ENCODE measurements at places on chromosomes 3 and 15.

DNA sequence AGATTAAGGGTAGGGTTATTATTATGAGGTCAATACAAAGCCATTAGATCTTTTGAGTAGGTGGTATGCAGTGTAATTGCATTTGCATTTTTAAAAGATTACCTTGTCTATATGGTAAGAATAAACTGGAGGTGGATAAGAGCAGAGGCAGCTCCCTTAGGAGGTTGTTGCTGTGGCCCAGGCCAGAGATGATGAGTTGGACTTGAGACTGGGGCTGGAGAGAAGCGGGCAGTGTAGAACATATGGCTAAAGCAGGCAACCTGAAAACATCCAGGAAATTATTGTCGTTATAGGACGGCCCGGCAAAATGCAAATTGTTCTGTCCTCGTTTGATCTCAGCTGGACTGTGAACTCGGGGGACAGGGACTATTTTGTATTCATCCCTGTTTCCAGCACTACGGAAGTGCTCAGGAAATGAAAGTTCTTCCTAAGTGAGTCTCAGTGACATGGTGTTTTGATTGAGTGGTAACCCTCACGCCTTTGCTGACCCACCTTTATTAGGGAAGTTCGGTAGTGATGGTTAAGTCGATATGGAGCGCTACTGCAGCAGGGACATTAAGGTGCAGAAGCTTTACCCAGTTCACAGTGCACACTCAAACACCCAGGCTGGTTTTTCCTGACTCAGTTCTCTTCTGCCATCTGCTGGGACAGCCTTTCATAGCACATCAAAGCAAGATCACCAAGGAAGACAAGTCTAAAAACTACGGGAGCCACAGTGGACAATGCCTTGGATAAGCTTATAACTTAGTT is 27.2 kb upstream of the VPS33B start:
- DNase-seq: peak; percentile 25

- DNase-seq: no peak
These were observed 153.7 kb upstream of the KCNMB2 start for GRCh38 chr3:178382449-178383061.

GRCh38 chr3:59608356-59608755 is 558.5 kb upstream of the CFAP20DC start:
- DNase-seq: no peak

DNA sequence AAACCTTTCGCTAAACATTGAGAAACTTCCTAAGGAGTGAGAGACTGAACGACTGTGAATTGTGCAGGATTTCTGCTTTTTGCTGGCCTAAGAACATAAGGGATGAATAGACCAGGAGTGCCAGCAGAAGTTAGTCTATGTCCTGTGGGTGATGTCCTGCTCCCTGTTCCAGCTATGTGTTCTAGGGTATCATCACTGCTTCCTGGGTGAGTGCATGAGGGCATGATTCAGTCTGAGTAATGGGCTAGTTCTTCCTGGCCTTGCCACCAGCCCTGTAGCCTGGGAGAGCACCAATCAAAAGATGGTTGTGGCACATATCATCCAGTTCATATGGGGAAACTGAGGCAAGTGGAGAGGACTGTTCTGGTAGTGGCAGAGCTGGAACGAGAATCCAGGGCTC is 153.9 kb upstream of the TPM1 start:
- no peak for DNase-seq

DNA sequence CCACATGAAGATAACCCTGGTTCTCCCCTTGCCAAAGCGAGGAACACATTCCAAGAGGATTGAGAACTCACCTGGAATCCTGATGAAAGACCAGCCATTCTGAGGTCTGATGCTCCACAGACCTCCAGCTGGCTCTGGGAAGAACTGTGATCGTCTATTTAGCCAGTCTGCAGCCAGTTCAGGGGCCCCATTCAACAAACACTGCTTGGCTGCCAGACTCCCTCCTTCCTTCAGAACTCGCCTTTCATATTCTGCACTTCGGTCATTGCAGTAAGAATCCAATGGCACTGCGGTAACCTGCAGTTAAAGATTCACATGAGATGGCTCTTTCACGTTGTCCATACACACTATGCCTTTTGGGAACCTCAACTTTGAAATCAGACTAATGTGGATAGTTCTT is 67.6 kb downstream of the CHAC1 start:
- no peak for DNase-seq

- no peak for DNase-seq
These were observed 144.3 kb downstream of the TJP1 start for GRCh38 chr15:29677871-29678461.

- DNase-seq: no peak
These were observed 140.6 kb downstream of the CACNA2D3 start for GRCh38 chr3:54262946-54263345.

DNA sequence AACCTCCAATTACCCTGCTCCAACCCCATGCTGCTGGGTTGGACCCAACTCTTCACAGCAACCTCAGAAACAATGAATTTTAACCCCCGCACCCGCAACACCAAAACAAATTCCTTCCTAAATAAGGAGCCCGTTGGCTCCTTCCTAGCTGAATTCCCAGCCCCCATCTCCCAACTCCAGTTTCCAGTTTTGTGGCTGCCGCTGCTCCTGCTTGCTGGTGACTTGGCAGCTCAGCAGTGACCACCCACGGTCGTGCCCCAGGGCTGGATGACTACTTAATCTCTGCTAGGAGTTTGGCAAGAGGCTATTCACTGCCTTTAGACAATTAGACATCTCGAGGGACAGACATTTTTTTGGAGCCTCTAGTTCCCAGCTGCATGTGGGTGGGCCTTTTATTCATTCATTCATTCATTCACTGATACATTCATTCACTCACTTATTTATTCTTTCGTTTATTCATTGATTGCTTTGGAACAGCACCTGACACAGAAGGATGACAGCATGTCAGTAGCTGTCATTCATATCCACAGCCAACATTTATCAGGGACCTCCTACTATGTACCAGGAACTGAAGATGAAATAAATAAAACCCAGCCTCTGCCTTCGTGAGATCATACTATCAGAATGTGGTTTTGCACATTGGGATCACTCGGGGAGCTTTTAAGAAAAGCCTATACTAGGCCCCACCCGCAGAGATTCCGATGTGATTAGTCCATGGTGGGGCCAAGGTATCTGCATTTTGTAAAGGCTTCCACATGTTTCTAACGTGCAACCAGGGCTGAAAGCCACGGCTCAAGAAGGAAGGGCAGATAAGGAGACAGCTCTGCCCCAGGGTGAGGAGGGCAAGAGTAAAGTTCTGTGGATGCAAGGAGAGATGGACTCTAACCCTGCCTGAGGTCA is 256.5 kb downstream of the SHQ1 start:
- DNase-seq: no peak

DNA sequence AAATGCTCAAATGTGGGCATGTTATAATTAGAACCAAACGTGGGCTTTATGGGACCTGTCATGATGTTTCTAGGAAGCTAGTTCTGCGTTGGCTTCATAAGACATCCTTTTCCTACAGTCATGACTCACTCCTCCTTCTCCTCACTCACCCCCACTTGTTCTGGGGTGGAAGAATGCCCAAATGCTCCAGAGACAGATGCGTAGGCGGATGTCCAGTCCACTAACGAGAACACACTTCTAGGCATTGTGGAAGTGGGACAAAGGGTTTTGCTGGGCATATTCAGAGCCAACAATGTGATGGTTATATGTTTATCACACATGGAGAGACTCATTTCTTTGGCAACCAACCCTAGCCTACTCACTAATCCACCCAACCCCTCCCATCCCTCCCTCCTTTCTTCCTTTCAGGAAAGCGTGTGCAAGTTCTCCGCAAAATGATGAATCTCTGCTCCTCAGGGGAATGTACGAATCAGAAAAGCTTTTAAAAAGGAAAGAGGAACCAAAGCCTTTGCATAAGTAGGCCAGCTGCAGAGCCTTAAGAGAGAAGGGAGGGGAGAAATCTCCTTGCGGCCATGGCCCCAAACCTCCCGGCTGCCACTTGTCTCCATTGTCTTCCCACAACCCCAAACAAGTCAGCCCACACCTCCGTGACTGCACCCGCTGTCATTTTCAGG is 123.0 kb upstream of the SPRED1 start:
- no peak for DNase-seq

- no peak for DNase-seq
These were observed 157.5 kb downstream of the NUP210 start for GRCh38 chr3:13262493-13263211.

DNA sequence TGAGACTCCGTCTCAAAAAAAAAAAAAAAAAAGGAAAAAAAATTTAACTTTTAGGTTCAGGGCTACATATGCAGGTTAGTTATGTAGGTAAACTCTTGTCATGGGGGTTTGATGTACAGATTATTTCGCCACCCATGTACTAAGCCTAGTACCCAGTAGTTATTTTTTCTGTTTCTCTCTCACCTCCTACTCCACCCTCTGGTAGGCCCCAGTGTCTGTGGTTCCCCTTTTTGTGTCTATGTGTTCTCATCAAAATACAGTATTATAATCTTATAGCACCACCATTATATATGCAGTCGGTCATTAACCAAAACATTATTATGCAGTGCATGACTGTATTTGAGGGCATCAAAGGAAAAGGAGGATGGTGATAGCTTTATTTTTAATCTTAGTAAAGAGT is 47.3 kb downstream of the CHP1 start:
- DNase-seq: no peak

Measured in progenitor cell of endocrine pancreas (in vitro differentiated cells).